ENCODE measurements at places on chromosomes 11 and 22. TPM values are rescaled to one million over a fixed set of nuclear protein-coding genes. Genes with fewer than 3 reads are reported as not detected.

Gene C11orf91
- not detected for total RNA-seq

Gene PATE2
- not detected for total RNA-seq

Gene PRG3
- not detected for total RNA-seq

Gene IGSF9B
- total RNA-seq, result 20.9 TPM

- DNase-seq, result no peak
Measured at GRCh38 chr11:43393765-43394355, 35.1 kb downstream of the TTC17 start.

DNA sequence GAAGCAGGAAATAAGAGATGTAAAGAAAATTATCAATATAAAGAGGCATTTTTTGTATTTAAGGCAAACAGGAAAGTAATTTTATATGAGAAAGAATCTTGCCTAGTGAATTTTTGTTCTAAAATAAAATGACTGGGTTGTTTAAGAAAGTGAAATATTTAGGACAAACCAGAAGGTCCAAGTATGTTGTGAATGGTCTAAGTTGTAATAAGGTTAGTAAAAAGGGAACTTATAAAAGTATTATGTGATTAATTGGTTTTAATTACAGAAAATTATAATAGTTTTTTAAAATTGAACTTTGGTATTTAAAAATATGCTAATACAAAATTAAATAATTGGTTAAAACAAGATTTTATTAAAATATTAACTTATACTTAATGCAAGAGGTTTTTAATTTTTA lies 26.6 kb upstream of the EI24 start:
- DNase-seq, result no peak

GRCh38 chr11:9575260-9576240 lies 2.1 kb downstream of the WEE1 start:
- DNase-seq, result peak; percentile 90

DNA sequence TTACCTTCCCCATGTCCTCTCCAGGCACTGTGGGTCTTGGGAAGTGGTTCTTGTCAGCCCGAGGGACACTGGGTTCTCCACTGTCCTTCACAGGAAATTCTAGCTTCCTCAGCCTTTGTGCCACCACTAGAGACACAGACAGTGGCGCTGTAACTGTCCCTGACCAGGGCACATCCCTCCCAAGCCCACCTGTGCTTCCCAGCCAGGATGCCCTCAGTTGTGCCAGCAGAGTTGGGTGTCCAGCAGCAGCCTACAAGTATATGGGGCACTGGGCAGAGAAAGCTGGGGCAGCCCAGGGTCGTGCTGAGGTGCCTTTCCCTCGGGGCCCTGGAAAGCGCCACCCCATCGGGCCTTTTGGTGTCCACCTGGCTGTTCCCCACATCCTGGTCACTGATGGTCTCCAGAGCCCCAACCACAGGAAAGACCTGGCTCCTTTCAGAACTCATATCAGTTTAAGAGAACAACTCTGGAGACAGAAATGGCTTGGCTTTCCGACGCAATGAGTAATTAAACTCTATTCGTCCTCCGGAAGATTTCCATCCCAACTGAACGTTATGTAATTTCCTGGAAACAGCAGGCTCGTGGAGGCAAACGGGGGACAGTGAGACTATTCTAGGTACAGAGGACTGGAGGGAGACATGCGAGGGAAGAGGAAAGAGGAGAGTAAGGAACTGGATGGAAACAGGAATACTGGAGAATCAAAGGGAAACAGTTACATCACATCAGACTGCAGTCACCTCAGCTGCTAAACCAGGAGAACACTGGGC lies 28.6 kb downstream of the PPP2R1B start:
- DNase-seq, result peak; percentile 77

DNA sequence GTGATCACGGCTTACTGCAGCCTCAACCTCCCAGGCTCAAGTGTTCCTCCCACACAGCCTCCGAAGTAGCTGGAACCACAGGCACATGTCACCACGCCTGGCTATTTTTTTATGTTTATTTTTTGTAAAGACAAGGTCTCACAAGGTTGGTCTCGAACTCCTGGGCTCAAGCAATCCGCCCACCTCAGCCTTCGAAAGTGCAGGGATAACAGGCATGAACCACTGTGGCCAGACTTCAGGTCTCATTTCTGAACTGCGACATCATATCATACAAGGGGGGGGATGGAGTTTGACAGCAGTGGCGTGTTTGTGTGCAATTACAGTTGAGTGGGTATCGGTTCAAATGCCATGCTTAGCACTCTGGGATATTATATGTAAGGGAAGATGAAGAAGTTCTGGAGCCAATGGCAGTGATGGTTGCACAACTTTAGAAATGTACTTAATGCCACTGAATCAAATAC lies 6.9 kb downstream of the NAALADL1 start:
- DNase-seq, result no peak

DNA sequence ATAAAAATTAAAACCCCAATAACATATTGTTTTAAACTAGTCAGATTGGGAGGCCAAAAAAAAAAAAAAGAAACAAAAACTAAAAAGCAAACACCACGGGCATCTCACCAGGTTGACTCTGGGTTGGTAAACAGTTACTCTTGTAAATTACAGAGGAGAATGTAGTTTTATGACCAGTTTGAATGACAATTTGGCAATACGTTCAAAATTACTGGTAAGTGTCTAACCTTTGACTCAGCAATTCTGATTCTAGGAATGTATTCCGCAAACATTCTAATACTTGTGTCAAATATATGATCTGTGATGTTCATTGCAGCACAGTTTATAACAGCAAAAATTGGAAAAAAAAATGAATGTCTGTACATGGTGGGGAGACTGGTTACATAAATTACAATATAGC lies 1376.0 kb downstream of the TBC1D22A start:
- DNase-seq, result no peak

GRCh38 chr22:45008751-45009605 lies 827 bp downstream of the PHF21B start:
- DNase-seq, result no peak

DNA sequence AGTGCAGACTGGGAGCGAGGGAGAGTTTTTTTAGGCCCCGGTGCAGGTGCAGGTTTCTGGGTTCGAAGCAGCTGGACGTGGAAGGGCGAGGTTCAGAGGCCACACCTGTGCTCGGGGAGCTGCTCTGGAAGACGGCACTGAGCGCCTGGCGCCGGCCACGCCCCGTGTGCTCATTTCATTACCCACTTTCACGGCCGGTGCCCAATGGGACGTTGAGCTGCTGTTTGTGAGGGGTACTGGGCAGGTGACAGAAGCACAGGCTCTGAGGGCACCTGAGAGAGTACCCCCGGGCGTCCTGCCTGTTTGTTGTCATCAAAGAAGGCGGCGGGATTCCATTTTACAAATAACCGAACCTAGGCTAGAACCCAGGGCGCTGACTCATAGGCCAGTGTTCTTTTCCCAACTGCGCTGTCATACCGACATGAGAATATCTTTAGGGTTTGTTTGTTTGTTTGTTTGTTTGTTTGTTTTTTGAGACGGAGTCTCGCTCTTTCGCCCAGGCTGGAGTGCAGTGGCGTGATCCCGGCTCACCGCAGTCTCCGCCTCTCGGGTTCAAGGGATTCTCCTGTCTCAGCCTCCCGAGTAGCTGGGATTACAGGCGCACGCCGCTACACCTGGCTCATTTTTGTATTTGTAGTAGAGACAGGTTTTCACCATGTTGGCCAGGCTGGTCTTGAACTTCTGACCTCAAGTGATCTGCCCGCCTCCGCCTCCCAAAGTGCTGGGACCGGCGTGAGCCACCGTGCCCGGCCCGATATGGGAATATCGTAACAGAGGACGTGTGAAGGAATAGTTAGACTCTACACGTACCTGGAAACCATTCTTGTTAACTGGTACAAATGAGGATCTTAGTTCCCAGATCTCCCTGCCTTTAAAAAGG lies 16.6 kb upstream of the SPTBN2 start:
- no peak for DNase-seq
